ENCODE measurements at places on chromosomes 12 and 14. TPM values are rescaled to one million over a fixed set of nuclear protein-coding genes. Genes with fewer than 3 reads are reported as not detected.

Gene SERPINA3
- total RNA-seq: 1.2 TPM

DNA sequence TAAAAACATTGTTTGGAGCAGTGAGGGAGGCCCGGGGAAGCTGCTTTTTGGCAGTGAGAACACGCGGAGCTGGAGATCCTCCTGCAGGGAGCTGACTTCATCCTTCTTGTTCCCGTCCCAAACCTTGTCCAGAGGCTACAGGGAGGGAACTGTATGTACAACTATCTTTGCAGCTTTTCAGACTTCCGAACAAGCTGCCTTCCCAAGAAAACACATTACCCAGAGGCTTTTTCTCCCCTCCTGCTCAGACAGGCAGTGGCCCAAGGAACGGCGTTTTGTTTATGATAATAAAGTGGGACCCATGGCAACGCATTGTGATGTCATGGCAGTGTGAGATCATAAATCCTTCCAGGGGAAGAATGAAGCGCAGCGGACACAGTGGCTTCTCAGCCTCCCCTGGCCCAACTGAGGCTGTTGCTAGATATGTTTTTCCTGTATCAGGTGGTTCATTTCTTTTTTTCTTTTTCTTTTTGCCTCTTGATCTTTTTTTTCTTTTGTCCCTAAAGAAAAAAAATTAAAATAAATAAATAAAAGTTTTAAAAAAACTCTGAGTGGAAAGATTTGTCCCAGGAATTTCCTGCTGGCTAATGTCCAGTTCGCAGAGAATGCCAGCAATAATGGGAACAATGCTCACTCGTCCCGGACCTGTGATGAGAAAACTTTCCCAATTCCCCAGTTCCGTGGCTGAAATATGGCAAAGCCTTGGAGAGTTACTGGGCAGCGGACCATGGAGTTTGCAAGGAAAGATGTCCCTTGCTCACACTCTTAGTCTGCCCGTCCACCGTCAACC lies 103.4 kb upstream of the MAP1LC3B2 start:
- DNase-seq: peak; percentile 84

Gene SIX4
- 29.2 TPM for total RNA-seq

- DNase-seq: no peak
Measured at GRCh38 chr12:2198542-2198941, 145.8 kb downstream of the CACNA1C start.

Gene HIP1R
- 14.1 TPM for total RNA-seq

Gene NPFF
- total RNA-seq: not detected

DNA sequence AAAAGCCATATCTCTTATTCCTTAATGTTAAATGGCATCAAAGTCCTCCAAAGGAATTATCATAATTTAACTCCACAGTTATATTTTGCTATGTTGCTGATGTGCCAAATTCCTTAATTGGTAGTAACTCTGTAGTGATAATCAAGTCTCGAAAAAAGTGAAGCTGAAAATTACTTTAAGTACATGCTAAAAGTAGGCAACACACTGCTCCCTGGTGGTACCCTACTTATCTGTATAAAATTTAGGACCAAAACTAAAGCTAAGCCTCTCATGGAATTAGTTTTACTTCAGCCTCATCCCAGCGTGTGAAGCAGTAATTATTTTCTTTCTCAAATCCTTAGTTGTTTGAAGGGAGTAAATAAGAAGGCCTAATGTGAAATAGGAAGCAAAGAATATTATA lies 132.8 kb downstream of the TTLL5 start:
- DNase-seq: peak; percentile 18

Gene DLGAP5
- total RNA-seq: 91.2 TPM

DNA sequence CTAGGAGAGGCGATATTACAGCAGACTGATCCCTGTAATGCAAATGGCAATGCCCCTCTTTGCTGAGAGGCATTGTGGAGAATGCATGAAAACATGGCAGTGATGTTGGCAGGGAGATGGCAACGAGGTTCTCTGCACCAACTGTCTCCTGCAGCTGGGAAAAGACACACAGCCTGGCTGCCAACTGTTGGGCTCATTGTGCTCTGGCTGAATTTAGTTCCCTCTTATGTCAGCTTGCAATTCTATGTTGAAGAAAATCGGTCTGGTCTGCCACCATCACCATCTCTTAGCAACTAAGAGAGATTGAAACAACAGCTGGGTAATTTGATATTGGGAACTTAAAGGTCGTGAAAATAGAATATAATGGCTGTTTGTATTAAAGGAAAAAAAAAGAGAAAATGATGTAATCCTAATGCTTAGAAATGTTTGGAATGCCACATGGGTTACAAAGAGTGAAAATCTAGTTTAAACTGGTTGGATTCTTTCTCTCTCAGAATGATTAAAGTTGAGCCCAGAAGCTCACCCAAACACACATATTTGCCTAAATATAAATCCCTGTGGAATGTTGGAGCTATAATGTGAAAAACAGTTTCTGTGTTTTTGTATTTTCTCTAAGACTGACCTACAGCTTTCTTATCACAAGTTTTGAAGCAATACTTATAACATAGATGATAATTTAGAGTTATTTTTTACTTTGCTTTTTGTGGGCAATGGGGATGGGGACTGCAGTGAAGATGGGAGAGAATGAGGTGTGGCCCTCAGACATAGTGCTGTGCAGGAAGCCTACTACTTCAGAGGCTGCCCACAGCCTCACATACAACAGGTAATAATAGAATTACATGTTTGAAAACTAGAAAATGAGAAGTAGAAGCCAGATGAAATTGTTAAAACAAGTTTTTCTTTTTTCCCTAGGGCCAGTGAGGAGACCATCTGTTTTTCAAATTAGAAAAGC lies 143.7 kb downstream of the AKAP6 start:
- peak; percentile 95 for DNase-seq

Gene POTEG
- not detected for total RNA-seq

Gene KITLG
- 10.4 TPM for total RNA-seq

Gene RND1
- total RNA-seq: not detected

Gene FAM90A1
- not detected for total RNA-seq

DNA sequence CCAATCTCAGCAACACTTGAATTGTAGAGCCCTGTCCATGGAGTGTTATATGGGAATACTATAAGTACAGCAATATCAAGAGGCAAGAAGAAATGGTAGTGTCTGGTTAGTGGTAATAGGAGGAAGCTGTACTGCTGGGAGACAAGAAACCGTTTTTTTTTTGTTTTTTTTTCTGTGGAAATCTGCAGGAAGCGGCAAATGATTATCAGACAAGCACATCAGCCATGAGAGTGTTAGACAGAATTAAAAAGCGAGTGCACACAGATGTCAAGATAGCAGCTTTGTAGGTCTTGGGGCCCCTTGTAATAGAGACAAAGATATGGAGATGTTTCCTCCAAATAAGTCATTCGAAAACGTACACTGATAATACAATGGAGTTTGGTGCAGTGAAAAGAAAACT lies 6.7 kb downstream of the TESPA1 start:
- DNase-seq: no peak

- DNase-seq: no peak
Measured at GRCh38 chr12:103824845-103825244, 16.2 kb downstream of the NT5DC3 start.

Gene TMPRSS12
- not detected for total RNA-seq

DNA sequence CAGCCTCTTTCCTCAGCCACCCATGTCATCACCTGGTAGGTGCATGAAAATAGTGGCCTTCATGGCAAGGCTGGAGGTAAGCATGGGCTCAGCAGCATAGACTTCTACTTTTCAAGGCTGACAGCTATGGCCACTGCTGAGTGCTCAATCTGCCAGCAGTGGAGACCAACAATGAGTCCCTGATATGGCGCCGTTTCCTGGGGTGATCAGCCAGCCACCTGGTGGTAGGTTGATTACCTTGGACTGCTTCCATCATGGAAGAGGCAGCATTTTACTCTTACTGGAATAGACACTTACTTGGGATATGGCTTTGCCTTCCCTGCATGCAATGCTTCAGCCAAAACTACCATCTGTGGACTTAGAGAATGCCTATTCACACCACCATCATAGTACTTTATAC lies 39.5 kb upstream of the USP44 start:
- DNase-seq: no peak

- DNase-seq: peak; percentile 31
Measured at GRCh38 chr14:23185063-23185462, 1.6 kb upstream of the SLC7A8 start.
